Activated naive CD4-positive, alpha-beta T cell treated with anti-CD3 and anti-CD28 coated beads, Interleukin-2, amount 50 U/mL, for 72 hours (primary cell): ENCODE measurements at places on chromosomes 2 and 18. TPM values are rescaled to one million over a fixed set of nuclear protein-coding genes. Genes with fewer than 3 reads are reported as not detected.

DNA sequence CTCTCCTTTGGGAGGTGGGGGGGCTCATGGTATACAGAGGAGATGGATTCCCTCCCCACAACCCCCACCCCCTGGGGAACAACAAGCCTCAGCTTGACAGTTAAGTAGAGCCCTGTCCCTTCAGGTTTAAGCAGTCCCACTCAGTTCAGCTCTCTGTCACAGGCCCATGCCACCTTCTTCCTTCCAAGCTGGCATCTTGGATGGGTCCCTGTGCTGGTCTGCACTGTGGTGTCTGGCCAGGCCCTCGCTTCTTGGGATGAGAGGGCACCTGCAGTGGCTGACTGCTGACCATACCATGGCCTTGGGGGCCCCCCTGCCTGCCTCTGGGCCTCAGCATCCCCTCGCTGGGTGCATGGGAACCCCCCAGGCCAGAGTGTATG is 20.4 kb upstream of the GPR17 start:
- no peak for DNase-seq

GRCh38 chr2:229673676-229674075 is 40.7 kb downstream of the DNER start:
- no peak for DNase-seq

DNA sequence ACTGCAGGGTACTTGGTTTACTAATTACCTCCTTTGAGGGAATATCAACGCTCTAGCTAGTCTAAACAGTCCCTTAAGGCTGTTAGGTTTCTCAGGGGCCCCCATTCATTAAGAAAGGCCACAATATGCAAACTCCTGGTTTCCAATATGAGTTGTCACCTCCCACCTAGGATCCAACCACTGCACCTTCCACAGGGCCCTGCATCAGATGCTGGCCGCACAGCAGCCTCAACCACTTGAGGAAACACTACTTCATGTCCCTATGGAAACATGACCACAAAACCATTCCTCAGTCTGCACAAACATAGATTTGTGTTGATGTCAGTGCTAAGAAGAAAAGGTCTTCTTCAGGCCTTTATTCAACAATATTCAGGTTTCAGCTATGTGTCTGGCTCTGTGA is 40.9 kb downstream of the STAT4 start:
- no peak for DNase-seq

GRCh38 chr18:41790687-41791086 is 164.3 kb upstream of the PIK3C3 start:
- no peak for DNase-seq

GRCh38 chr2:225930687-225931086 is 531.2 kb downstream of the NYAP2 start:
- no peak for DNase-seq

- no peak for DNase-seq
Measured at GRCh38 chr2:86372641-86373502, 35.4 kb upstream of the REEP1 start.

DNA sequence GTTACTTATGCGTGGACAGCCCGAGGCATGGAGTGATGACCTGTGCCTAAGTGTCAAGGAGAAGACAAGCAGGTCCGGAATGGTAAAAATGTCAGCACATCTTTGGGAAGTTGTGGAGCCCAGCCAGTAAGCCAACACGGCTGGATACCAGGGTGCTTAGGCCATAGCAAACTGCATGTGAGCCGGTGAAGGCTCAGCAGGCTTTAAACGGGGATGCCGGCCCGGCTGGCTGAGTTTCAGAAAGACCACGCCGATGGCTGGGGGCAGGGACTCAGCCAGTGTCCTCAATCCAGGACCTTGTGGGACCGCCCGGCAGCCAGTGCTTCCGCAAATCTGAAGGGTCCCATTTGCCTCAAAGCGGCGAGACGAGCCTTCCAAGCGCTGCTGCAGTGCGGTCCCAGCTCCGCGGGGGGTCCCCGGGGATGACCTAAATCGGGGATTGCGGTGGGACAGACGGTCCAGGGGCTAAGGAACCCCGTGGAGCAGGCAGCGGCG is 946 bp upstream of the AGAP1 start:
- DNase-seq, result no peak

- DNase-seq, result no peak
Measured at GRCh38 chr2:18425210-18425703, 135.2 kb downstream of the RDH14 start.

SH3RF3 gene
- 1.7 TPM for total RNA-seq

- no peak for DNase-seq
Measured at GRCh38 chr2:75647771-75648170, 1.2 kb downstream of the MRPL19 start.

- no peak for DNase-seq
Measured at GRCh38 chr2:138373993-138374408, 127.6 kb upstream of the SPOPL start.
